Caco-2 (cell line): ENCODE measurements at places on chromosomes 16 and 17. TPM values are rescaled to one million over a fixed set of nuclear protein-coding genes. Genes with fewer than 3 reads are reported as not detected.

DNA sequence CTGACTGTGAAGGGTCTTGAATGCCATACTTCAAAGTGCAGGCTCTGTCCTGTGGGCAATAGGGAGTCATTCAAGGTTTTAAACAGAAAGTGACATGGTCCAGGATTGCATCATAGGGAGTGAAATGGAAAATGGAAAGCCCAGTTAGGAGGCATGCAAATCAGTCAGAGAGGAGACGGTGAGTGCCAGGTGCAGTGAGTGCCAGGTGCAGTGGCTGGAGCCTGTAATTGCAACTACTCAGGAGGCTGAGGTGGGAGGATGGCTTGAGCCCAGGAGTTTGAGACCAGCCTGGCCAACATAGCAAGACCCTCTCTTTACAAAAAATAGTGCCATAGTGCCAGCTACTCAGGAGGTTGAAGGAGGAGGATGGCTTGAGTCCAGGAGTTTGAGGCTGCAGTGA lies 35.2 kb upstream of the SIAH1 start:
- H3K27ac ChIP-seq = no peak overlapping the region
- no peaks in the 10 kb centered on the region for H3K27me3 ChIP-seq
- no peak for DNase-seq
- H3K4me1 ChIP-seq = no peaks in the 10 kb centered on the region
- H3K4me3 ChIP-seq = no peak overlapping the region

- H3K36me3 ChIP-seq = no peaks in the 10 kb centered on the region
- no peak for DNase-seq
- H3K27ac ChIP-seq = no peak overlapping the region
- H3K27me3 ChIP-seq = no peaks in the 10 kb centered on the region
- H3K4me1 ChIP-seq = peaks cover 9% of the 10 kb centered on the region
These were observed 79.5 kb downstream of the CA4 start for GRCh38 chr17:60229188-60229802.

GRCh38 chr17:21036361-21036881 lies 6.4 kb downstream of the USP22 start:
- H3K4me1 ChIP-seq = no peaks in the 10 kb centered on the region
- H3K27me3 ChIP-seq = no peaks in the 10 kb centered on the region
- no peak for DNase-seq

DNA sequence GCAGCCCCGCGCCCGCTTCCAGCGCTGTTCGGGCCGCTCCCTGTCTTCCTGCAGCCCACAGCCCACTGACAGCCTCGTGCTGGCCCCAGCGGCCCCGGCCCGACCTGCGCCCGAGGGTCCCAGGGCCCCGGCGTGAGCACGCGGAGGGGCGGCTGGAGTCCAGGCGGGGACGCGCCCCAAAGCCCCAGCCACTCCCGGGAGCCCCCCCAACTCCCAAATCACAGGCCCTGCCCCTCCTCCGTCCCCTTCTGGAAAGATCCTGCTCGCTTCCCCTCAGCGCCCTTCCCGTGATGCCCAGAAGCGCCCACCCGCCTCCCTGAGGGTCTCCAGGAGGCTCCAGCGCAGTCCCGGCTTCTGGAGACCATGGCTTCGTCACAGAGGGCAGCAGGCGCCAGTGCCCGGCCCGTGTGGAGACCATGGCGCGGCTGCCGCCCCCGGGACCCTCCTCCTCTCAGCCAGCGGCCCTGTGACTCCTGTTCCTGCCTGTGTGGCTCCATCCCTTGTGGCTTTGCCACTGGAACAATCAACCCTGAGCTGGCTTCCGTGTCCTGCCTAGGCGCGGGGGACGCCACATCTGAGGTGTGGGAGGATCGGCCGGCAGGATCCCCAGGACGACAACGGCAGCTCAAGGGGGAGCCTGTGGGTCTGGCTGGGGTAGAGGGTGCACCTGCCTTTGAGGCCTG lies 3.9 kb downstream of the UTS2R start:
- H3K27me3 ChIP-seq = no peaks in the 10 kb centered on the region
- no peak overlapping the region for H3K4me3 ChIP-seq

DNA sequence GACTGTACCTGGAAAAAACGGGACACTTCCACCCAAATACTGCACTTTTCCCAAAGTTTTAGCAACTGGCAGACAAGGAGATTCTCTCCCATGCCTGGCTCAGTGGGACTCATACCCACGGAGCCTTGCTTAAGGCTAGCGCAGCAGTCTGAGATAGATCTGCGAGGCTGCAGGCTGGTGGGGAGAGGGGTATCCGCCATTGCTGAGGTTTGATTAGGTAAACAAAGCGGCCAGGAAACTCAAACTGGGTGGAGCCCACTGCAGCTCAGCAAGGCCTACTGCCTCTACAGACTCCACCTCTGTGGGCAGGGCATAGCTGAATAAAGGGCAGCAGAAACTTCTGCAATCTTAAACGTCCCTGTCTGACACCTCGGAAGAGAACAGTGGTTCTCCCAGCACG lies 44.8 kb downstream of the UTP18 start:
- H3K27ac ChIP-seq = no peak overlapping the region
- no peak for DNase-seq
- no peaks in the 10 kb centered on the region for H3K27me3 ChIP-seq
- no peaks in the 10 kb centered on the region for H3K4me1 ChIP-seq
- H3K4me3 ChIP-seq = no peak overlapping the region

DNA sequence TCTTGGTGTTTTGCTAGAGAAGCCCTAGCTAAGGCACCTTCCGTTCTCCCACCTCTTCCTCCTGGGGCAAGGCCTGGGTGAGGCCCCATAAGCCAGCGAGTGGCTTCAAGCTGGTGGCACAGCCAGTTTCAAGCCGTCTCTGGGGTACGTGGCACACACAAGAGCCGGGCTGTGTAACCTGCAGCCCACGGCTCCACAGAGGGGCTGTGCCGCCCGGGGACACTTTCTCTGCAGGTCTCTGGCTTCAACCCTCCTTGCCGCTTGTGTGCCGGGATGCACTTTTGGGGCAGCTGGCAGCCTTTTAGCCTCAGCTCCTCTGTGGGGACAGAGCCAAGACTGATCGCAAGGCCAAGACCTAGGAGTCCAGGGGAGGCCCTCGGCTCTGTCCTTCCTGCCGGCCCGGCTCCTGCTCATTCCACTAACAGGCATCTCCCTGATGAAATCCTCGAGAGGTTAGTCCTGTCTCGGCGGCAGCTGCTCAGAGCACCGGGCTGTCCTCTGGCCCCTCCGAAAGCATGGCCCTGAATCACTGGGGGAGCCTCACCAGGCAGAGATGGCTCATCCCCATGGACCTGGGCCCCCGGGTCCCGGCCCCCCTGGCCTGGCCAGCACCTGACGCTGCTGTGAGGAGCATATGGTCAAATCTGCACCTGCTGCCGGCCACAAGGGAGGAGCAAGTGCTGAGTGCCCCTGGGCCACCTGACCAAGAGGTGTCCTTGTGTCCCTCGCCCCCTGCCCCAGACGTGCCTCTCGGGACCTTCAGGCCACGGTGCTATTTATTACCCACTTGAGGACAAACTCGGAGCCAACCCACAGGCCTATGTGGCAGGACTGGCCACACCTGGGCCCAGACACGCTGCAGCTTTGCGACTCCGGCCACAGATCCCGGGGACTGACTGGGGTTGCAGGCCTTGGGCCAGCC lies 98.5 kb downstream of the METRNL start:
- no peaks in the 10 kb centered on the region for H3K36me3 ChIP-seq
- no peaks in the 10 kb centered on the region for H3K27me3 ChIP-seq
- H3K4me3 ChIP-seq = no peak overlapping the region
- no peak overlapping the region for H3K27ac ChIP-seq

- H3K4me1 ChIP-seq = peaks cover 4% of the 10 kb centered on the region
- H3K4me3 ChIP-seq = peak overlapping the region; percentile 80
- H3K27ac ChIP-seq = no peak overlapping the region
- H3K36me3 ChIP-seq = no peaks in the 10 kb centered on the region; the same call in 1 of the 2 replicates
These were observed 800 bp downstream of the ZNF747 start for GRCh38 chr16:30533748-30534367.

DNA sequence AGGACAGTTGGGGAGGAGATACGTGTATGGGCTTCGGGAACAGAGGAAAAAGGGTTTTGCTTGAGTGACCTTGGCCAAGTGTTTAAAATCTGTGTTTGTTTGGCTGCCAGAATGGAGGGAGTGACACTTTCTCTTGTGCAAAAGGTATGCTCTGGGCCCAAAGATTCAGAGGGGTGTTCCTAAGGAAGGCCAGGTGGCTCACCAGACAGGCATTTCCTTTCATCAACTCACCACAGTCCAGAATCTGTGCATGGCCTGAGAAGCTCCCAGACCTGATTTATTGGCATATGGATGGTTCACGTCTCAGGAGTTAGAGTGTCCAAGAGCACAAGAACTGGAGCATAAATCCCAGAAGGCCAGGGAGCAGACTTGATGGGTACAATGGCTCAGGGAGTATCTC lies 53.4 kb upstream of the NLK start:
- H3K4me3 ChIP-seq = no peak overlapping the region
- H3K27me3 ChIP-seq = no peaks in the 10 kb centered on the region
- H3K27ac ChIP-seq = peak overlapping the region; percentile 55

The HCRT gene
- total RNA-seq = not detected in 2 replicates

DNA sequence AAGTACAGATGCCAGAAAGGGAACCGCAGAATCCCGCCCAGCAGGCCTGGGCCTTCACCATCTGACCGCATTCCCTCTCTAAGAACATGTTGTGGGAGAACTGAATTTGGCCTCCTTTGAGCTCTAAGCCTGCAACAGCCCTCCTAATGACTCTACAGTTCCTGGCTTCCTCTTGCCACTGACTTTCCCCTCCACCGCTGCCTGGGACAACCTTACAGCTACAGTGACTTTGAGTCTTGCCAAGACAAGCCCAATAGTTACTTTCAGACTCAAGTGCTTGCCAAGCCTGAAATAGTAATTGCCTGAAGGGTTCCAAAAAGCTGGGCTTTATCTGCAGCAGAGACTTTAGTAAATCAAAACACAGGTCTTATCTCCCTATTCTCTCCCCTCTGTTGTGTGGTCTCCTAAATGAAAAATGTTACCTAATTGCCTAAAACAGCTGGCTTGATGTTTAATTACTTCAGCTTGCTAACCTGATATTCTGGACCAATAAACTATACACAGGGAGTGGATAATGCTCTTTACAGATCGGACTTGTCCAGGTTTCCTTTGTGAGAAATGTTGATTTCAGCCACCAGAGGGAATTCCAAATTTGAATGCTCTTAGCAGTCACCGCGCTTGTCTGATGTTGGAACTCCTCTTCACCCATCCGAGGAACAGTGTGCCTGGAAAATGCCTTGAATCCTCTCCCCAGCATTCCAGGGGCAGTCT lies 85.1 kb upstream of the TBX2 start:
- no peaks in the 10 kb centered on the region; the same call in 1 of the 2 replicates for H3K4me1 ChIP-seq
- H3K4me3 ChIP-seq = no peak overlapping the region
- no peaks in the 10 kb centered on the region for H3K36me3 ChIP-seq
- H3K27me3 ChIP-seq = no peaks in the 10 kb centered on the region
- DNase-seq = no peak

GRCh38 chr17:17696882-17697633 lies 15.8 kb downstream of the RAI1 start:
- peaks cover 27% of the 10 kb centered on the region for H3K4me1 ChIP-seq
- no peak for DNase-seq
- no peak overlapping the region for H3K4me3 ChIP-seq
- peak overlapping the region; percentile 24 for H3K27ac ChIP-seq

The ZG16 gene
- total RNA-seq = 1.4 and 1.9 TPM in 2 replicates

DNA sequence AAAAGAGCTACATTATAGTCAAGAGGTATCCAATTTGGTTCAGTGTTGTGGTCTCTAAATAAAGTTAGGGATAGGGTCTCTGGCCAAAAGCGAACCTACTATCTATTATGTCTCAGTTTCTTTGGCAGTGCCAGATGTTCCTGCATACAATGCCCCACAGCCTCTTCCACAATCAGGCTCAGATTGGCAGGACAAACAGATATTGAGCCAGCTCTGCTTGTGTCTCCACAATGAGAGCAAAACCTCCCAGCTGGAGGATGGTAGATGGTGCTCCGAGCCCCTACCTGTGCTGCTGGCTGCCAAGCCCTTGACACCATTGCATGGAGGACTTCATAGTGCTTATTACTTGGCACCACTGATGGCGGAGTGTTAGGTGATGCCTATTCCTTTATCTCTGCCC lies 19.7 kb downstream of the PHAF1 start:
- H3K27me3 ChIP-seq = no peaks in the 10 kb centered on the region
- H3K4me1 ChIP-seq = no peaks in the 10 kb centered on the region
- H3K27ac ChIP-seq = no peak overlapping the region
- no peak overlapping the region for H3K4me3 ChIP-seq

DNA sequence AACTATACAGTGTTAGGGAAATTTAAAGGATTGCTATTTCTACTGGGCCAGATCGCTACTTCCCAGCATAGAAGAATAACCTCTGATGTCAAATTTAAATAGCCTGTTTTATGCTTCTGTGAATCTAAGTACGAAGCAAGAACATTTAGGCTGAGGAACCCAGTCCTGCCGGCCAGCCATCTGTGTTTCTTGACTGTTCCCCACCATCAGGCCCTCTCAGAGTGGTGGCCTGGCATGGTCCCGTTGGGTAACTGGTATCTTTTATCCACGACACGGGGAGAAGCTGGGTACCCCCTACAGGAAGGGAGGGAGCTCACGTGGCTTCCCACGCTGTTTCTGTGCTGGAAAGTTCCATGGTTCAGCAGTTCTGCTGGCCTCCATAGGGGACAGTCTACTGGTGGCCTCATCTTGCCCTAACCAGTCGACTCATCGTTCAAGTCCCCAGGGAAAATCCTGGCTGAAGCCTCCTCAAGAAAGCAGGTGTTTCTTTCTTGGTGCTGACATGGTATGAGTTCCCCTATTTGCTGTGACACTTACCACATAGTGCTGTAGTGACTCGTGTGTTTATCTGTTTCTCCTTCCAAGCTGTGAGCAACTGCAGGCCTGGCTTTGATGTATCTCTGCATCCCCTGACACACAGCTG lies 201.7 kb upstream of the NLRP1 start:
- no peak overlapping the region for H3K27ac ChIP-seq
- no peaks in the 10 kb centered on the region for H3K27me3 ChIP-seq
- no peaks in the 10 kb centered on the region for H3K36me3 ChIP-seq
- no peak overlapping the region for H3K4me3 ChIP-seq
- no peaks in the 10 kb centered on the region for H3K4me1 ChIP-seq
- no peak for DNase-seq

GRCh38 chr17:60253048-60253447 lies 103.3 kb downstream of the CA4 start:
- H3K27me3 ChIP-seq = no peaks in the 10 kb centered on the region
- no peak for DNase-seq
- no peak overlapping the region for H3K27ac ChIP-seq
- H3K4me3 ChIP-seq = no peak overlapping the region

The KRTAP17-1 gene
- not detected in 2 replicates for total RNA-seq

DNA sequence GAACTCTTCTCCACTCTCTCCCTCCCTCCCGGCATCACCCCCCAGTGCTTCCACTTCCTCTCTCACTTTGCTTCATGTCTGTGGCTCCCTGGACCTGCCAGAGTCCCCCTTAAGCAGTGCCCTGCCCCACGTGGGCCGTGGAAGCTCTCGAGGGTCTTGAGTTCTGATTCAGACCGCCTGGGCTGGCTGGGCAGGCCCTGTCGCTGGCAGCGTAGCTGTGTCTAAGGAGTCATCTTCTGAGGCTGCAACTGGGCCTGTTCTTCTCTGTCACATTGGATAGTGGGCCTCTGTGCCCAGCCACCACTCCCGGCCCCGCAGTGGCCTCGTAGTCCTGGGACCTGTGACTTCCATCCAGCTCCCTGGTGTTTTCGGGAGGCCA lies 30.7 kb downstream of the MNT start:
- no peaks in the 10 kb centered on the region for H3K4me1 ChIP-seq
- H3K4me3 ChIP-seq = no peak overlapping the region
- no peak overlapping the region for H3K27ac ChIP-seq
- no peaks in the 10 kb centered on the region for H3K36me3 ChIP-seq
